ENCODE measurements at places on chromosomes 2 and 18.

DNA sequence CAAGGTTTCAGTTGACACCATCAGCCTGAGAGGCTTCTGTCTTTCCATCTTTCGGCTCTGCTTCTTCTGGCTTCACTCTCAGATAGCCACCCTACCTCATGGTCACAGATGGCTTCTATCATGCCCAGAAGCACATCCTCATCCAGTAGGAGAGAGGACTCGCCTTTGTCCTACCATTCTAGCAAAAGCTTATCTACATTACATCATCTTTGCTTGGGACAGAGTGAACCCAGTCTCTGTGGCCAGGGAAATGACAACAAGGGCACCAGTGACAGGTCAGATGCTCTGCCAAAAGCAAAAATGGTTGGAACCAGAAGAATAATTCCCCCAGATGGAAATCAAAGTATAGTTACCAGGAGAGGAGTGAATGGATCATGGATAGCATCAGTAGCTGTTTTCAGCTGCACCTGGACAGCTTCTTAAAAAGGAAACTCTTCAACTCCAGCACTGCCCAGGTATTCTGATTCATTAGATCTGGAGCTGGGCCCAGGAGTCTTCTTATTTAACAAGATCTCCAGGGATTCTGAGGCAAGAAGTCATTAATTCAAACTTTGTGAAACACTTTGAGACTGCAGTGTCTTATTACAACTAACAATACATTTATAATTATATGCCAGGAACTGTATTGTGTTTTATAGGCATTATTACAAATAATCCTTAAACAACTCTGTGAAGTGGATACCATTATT, 257.7 kb upstream of the UBE2E3 start:
- no peak for DNase-seq

DNA sequence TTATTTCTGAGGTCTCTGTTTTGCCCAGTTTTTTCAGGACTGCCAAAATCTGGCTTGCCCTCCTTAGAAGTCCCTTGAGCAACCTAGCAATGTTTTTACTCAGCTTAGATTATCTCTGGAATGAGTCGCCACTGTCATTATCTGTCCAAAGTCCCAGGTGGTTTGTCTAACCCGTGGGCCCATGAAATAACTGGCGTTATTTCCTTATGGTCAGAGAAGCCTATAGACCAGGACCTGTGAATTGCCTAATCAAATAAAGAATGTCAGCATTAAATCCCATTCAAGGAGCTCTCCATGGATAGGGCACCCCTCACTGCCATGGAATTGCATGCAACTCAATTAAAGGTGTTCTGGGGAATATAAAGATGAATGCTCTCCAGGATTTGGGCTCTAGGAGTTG, 373.9 kb downstream of the SETBP1 start:
- no peak for DNase-seq

GRCh38 chr2:133966720-133967304, 287.1 kb upstream of the MGAT5 start:
- no peak for DNase-seq

DNA sequence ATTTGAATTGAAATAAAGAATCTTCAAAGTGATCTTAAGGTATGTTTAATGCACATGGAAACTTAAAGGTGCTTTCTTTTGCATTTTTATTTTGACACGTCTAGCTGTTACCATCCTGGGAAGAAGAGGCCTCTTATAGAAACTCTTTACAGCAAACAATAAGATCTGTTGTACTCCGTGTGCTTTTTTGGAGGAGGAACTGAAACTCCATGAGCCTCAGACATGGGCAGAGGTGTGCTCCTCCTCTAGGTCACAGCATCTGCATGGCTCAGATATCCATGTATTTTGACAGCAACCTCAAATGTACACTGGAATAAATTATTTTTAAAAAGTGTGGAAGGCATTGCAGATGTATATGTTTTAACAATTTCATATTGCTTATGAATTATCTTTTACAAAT, 783.3 kb upstream of the SALL3 start:
- DNase-seq = no peak

DNA sequence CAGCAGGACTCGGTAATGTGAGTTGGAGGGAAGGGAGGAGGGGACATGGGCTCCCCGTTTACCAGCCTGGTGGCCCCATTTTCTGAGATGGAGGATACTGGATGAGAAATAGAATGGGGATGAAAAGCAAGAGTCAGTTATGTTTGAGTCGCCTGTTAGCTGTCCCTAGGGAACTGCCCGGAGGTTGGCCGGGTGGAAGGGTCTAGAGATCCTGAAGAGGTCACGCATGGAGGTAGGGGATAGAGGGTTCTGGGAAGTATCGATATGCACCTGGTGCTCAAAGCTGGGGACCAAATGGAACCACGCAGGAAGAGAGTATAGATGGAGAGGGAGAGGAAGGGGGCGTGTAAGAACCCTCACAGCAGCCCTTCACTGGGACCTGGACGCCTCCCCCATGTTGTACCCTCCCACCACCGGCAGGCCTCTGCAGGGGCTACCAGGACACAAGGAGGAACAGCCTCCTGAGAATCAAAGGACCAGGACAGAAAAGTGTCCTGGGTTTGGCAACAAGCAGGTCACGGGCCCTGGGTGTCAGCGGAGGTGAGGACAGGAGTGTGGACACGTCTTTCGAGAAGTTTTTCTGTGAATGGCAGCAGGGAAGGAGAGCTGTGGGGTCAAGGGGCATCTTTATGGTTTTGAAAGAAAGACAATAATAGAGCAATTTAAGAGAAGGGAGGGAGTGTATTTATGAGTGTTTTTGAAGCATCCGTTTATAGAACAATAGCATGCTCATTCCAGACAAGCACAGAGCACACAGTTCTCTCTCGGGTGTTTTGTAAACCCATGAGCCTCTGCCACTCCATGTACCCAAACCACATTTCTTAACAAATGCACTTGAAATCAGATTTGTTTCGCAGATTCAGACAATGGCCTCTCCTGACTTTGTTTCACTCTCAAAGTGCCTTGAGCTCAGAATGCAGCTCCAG, 132.2 kb downstream of the SMAD7 start:
- no peak for DNase-seq

DNA sequence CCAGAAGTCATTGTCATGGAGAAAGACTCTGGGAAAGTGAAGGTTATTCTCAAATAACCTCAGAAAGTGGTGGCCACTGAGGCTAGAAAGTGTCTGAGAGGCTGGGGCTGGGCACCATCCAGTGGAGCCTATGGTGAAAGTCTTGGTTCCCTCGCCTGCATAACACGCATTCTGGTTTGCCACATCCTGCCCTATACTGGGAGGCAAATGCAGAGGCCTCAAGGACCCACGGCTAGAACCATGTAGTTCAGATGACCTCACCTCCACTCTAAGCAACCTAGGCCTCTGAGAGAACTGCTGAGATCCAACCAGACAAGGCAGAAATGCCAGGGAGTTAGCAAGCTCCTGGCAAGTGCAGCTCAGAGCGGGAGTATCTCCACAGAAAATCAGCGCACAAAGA, 5.1 kb downstream of the ITGB6 start:
- no peak for DNase-seq

- no peak for DNase-seq
Observed at GRCh38 chr2:70143314-70144150, 47.3 kb downstream of the C2orf42 start.

- DNase-seq = no peak
Observed at GRCh38 chr2:170260188-170260587, 82.2 kb downstream of the MYO3B start.

DNA sequence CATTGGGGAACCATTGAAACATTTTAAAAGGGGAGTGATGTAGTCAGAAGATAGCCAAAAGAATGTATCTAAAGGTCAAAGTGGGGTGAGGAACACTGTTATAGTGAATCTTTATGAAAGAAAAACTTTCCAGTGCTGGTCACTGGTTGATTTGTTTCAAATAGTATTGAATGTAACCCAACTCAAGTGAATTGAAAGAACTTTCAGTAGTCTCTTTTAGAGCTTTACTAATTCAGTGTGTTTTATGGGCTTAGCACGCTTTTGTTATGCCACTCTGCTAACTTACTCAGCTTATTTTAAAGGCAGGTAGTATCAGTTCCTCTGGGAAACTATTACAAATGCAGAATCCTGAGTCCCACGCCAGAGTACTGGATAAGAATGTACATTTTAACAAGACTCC, 57.3 kb downstream of the GTF2A1L start:
- no peak for DNase-seq

DNA sequence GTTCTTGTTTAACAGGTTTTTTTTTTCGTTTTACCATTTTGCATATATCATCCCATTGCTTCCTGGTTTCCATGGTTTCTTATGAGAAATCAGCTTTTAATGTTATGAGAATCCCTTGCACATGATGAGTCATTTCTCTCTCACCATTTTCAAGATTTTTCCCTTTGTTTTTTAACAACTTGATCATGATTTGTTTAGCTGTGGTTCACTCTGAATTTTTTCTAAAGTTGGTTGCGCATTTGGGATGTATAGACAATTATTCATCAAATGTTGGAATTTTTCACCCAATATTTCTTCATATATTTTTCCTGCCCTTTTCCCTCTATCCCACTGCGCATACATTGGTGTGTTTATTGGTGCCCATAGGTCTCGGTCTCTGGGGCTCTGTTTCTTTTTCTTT, 42.4 kb upstream of the BIN1 start:
- no peak for DNase-seq

- no peak for DNase-seq
Observed at GRCh38 chr2:122660786-122661634, 905.6 kb downstream of the TSN start.

- no peak for DNase-seq
Observed at GRCh38 chr2:201785135-201785534, 4.4 kb upstream of the ALS2 start.

GRCh38 chr2:203853271-203853670, 14.3 kb upstream of the CTLA4 start:
- DNase-seq = no peak

GRCh38 chr18:35983818-35984217, 11.3 kb downstream of the RMP24 start:
- DNase-seq = no peak

DNA sequence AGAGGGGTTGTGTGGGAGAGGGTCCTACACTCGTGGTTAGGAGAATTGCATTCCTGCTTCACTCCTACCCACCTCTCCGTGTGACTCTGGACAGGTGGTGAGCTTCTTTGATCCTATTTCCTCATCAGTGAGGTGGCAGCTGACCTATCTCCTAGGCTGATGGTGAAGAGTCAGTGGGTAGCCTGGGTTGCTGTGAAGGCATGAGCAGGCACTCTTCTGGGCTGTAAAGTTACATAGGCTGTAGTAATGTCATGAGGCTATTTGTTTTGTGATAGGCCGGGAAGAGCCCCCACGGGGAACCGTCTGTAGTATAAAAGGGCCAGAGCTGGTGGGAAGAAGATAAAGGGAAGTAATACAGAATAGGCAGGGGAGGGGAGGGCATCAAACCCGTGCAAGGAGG, 83.8 kb downstream of the TMEM247 start:
- DNase-seq = no peak
